Stimulated activated CD4-positive, alpha-beta T cell treated with anti-CD3 and anti-CD28 coated beads, Interleukin-1b, Interleukin-23, amount 100 ng/mL, for 1 hour (primary cell): ENCODE measurements at places on chromosomes 6 and 20.
A peak's percentile ranks its signal among the peaks of the same experiment; 100 is the strongest.

- DNase-seq, result no peak
Observed at GRCh38 chr6:57134954-57135353, 37.2 kb upstream of the BAG2 start.

DNA sequence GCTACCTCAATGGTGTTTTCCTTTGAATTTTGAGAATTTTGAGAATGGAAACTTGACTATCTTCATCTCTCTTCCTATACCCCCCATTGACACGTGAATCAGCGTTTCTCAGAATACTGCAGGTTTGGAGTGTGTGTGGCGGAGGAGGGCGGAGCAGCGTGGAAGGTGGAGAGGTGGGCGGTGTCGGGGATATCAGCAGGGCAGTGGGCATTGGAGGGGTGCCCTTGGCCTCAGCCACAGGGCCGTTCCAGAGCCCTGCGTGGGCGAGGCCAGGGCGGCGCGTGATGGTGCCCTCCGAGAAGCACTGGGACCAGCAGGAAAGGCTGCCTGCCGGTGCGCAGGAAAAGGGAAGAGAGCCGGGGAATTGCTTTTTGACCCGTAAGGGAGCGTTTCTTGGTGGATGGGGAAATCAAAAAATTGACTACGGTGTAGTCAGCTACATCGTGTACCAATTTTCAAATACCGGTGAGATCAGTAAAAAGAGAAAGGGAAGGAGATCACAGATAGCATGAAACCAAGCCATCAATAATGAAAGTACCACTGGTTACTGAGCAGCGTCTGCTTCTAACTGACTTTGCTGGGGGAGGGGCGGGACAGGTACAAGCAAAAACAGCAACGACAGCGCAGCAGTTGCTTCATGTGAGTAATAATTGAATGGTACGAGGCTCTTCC is 82.7 kb upstream of the DUSP22 start:
- DNase-seq, result peak; percentile 39

- no peak for DNase-seq
Observed at GRCh38 chr20:59371431-59371830, 71.0 kb downstream of the EDN3 start.

- no peak for DNase-seq
Observed at GRCh38 chr20:38751360-38751976, 3.2 kb downstream of the ACTR5 start.

GRCh38 chr20:51760905-51761546 is 7.2 kb downstream of the ATP9A start:
- no peak for DNase-seq

DNA sequence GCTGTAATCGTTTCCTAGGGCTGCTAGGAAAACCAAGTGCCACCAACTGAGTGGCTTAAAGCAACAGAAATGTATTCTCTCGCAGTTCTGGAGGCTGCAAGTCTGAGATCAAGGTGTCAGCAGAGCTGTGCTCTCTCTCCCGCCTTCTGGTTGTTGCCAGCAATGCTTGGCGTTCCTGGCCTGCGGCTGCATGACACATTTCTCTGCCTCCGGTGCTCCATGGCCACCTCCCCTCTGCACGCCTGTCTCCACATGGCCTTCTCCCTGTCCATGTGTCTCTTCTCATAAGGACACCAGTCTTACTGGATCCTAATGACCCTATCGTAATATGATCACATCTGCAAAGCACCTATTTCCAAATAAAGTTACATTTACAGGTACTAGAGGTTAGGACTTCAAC is 91.7 kb upstream of the AKAP12 start:
- DNase-seq, result no peak

DNA sequence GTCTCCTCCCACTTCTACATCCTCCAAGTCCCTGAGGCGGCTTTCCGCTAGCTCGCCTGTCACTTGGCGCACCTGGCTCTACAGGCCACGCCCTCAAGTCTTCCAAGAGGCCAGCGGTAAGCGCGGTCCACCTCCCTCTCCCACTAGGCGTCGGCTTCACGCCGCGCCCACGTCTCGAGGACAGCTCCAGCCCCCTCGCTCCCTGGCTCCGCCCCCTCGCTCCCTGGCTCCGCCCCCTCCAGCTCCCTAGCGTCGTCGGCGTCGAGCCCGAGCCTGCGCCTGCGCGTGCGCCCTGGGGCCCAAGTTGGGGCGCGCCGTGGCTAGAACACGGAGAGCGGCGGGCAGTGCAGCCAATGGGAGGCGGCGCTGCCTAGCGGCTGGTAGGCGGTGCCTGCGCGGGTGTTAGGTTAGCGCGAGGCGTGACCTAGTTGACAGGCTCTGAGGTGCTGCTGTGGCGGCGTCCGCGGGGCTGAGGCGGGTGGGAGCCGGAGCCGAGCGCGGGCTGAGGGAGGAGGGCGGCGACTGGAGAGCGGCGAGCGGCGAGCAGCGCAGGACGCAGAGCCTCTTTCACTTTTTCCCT is at the start of gene MACROD2:
Gene MACROD2 (plus strand): TSS at position 431 of the 580 bp plus-strand sequence.
- DNase-seq, result no peak

DNA sequence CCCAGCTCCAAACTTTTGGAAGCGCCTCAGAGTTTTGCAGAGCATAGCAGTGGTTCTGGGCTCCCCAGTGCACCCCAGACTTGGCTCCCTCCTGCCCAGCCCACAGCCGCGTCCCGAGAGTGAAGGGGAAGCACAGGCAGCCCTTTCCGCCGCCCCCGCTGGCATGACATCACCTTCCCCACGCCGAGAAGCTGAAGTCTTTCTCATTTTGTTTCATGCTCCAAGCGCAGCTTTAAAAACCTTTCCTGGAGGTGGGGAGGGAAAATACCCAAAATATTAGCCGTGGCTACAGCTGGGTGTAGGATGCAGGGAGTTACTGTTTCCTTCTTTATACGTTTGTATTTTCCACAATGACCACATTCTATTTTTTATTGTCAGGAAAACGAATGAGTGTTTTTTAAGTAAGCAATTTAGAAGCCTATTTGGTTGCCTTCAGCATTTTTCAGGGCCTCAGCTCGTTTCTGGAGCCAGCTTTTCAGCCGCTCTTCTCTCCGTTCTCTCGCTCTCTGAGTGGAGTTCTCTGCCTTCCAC is 72.9 kb downstream of the SNX5 start:
- DNase-seq, result peak; percentile 34
